NCI-H69 (cell line): ENCODE measurements at places on chromosomes 6 and 20.

- DNase-seq: no peak
Measured at GRCh38 chr6:168711049-168711640, 270.2 kb downstream of the SMOC2 start.

DNA sequence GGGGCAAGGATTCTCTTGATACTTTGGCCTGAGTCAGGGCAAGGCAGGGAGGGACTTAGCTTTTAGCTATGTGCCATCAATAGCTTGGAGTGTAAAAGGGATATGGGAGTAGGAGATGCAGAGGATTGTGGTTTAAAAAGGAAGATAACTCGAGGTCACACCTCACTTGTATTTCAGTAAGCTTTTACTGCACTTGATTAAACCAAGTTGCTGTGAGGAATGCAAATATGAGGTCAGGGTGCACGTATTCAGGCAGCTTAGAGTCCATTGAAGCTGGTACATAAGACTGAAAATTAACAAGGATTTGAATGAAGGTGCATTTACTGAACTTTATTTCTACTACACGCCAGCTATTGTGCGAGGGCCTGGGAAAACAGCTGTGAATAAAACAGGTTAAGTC, 32.1 kb downstream of the DSTN start:
- no peak for DNase-seq

DNA sequence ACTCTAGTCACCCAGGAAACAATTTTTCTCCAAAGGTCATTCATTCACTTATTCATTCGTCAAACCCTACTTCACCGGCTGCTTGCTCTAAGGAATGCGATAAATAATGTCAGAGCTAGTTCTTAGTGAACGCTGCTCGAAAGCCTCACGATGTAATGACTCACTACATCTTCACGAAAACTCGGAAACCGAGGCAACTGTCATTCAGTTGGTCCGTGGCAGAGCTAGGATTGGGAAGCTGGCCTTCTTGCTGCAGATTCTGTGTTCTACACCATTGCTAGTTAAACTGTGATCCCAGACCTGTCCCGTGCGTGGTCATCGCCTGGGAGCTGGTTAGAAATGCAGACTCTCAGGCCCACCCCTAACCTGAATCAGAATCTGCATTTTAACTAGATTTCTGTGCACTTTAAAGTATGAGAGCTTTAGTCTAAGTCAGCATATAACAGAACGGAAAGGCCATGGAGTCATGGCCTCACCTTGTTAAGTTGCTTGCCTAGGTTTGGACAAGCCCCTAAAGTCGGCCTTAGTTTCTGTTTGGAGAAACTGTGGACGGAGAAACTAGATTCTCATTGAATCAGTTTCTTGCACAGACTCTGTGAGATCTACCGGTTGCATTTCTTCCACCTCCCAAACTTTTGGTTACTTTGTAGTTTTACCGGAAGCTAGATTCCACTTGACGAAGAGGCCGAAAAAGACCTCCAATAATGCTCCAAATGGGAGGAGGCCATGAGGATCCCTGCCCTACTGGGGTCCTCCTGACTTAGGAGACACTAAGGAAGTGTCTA, 651 bp upstream of the CCND3 start:
- no peak for DNase-seq

DNA sequence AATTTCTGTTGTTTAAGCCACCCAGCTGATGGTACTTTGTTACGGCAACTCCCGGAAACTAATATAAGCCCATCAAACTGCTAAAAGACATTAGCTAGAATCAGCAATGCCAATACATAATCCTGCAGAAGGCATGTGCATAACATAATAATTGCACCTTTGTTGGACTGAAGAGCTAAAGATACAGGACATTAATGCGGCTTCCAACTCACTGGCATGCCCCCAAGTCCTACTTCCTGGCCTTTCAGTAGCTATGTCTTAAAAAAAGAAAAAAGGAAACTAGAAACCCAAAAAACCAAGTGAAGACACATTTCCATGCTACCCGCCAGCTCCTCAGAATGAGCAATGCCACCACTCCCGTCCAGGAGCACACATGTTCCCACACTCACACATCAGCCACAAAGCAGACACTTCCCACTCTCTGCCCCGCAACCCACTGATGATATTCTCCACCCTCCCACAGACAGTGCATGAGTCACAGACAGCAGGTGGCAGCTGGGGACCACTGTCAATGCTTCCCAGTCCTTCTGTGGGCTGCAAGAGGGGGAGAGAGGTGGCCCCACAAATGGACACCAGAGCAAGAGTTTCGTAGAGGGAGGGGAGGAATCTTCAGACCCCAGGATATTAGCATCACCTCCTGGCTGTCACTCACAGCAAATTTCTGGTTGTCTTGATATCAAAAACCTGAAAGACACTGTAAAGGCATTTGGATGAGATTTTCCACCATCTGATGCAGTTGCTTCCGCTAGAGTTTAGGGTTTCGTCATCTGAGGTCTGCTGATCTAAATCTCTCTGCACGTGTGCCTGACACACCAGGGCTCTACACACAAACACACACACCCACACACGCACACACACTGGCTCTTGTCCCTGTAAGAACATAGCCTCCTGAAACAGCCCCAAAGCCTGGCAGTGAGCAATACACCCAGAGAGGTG, 32.8 kb downstream of the GFOD1 start:
- DNase-seq: peak; percentile 14

GRCh38 chr6:20946022-20946421, 411.8 kb downstream of the CDKAL1 start:
- DNase-seq: peak; percentile 42

- peak; percentile 79 for DNase-seq
Measured at GRCh38 chr6:137044366-137045221, at the start of gene IL20RA. Gene IL20RA (minus strand): TSS chr6:137044965. CDS start chr6:137044728, 237 bp downstream.

- no peak for DNase-seq
Measured at GRCh38 chr6:142285235-142286087, 16.3 kb upstream of the ADGRG6 start.

- DNase-seq: no peak
Measured at GRCh38 chr20:4052554-4052953, 37.2 kb upstream of the RNF24 start.

- peak; percentile 20 for DNase-seq
Measured at GRCh38 chr20:47336129-47336754, 20.3 kb downstream of the ZMYND8 start.

DNA sequence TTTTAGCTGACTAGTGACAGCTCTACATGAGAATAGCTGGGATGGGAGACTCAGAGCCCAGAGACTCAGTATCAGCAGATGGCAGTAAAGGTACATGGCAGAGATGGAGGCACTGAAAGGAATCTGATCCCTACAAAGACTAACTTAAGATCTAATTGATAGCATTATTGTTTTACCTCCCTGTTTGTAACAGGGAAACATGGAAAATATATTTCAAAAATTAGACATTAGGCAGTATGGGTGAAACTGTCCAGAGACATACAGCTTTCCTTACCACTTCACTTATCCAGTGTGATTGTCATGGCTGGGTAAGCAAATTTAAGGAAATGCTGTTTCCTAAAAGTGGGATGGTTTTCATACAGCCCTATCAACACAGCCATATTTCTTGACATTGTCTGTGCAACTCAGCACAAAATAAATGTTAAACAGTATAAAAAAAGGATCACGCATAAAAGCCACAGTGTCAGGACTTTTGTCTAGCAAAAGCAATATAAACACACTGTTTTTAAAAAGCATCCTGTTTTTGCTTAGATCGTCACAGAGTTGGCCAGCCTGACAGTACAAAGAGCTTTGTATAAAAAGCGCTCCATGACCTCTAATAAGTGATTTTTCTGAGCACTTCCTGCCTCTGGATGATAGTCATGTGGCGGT, 376.9 kb downstream of the PHF3 start:
- peak; percentile 86 for DNase-seq

- peak; percentile 68 for DNase-seq
Measured at GRCh38 chr6:132298344-132298949, 102.8 kb downstream of the MOXD1 start.

GRCh38 chr6:130183271-130184222, 39.2 kb downstream of the SAMD3 start:
- no peak for DNase-seq

DNA sequence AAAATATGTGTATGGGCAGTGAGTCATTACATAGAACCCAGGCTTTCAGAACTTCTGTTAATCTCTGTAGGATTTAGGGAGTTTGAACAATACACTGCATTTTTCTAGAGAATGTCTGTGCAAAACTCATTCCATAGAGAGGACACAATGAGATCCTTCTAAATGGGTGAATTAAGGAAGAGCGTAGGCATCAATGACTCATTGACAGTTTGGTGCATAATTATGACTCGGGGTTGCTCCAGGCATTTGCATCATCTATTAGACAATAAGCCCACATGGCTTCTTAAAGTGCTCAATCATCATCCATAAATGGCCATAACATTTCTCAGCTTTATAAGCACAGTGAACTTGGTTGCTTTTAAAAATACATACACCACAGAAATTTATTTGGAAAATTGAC, 625.5 kb downstream of the CDH26 start:
- DNase-seq: peak; percentile 56

DNA sequence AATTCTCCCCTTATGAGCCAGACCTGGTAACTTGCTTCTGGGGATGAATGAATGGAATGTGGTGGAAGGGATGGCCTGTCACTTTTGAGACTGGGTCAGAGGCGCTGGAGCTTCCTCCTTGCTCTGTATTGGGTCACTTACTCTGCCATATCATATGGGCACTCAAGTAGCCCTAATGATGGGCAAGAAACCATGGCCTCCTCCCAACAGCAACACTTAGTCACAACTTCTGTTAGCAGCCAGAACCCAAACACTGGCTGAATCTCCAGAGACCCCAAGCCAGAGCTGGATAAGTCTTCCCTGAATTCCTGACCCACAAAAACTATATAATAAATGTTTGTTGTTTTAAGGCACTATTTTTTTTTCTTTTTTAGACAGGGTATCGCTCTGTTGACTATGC, 5.5 kb downstream of the E2F1 start:
- no peak for DNase-seq

DNA sequence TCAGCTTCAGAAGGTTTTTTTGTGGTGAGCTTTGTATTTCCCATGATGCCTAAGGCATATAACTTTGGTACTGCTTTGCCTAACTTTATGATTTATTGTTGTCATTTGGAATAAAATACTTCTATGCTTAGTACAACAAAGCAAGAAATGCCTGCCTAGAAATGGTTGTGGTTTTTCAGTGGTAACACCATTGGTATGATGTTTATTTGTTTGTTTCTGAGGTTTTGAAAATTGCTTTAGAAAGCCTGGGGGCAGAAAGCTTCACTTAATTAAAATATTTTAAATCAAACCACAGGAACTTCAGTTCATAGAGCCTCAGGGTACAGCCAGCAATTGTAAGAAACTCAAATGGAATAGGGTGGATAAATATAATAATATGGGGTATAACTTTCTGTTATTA, 351.2 kb upstream of the MAP3K7 start:
- DNase-seq: no peak
